Endothelial cell (in vitro differentiated cells): ENCODE measurements at places on chromosomes 6 and 20. TPM values are rescaled to one million over a fixed set of nuclear protein-coding genes. Genes with fewer than 3 reads are reported as not detected.

Gene COX4I2
- total RNA-seq: not detected

Gene CHMP4B
- 117 TPM for total RNA-seq

Gene CLPSL2
- not detected for total RNA-seq

Gene LEMD2
- total RNA-seq: 105 TPM

Gene LINC00237
- not detected for total RNA-seq

Gene PRDM1
- 19.6 TPM for total RNA-seq

Gene FAM229B
- total RNA-seq: 20.9 TPM

Gene MAPK13
- 6.6 TPM for total RNA-seq

Gene PHIP
- total RNA-seq: 42.4 TPM

Gene C6orf132
- total RNA-seq: 0.87 TPM

Gene COL21A1
- 1.2 TPM for total RNA-seq

Gene RAB23
- total RNA-seq: 8.1 TPM

DNA sequence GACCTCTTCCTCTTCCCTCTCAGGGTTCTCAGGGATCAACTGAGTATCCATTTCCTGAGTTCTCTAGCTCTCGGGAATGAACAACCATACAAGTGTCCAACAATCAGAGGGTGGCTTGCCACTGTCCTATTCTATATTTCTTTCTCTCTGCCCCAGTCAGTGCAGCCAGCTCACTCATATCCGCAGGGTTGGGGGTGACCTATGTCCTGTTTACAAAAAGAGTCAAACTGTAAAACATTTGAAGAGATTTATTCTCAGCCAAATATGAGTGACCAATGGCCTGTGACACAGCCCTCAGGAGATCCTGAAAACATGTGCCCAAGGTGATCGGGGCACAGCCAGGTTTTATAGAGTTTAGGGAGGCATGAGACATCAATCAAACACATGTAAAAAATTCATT lies 10.8 kb upstream of the BTN3A2 start:
- DNase-seq: no peak

- no peak for DNase-seq
These were observed 227.4 kb downstream of the TMEM200A start for GRCh38 chr6:130593200-130593599.

DNA sequence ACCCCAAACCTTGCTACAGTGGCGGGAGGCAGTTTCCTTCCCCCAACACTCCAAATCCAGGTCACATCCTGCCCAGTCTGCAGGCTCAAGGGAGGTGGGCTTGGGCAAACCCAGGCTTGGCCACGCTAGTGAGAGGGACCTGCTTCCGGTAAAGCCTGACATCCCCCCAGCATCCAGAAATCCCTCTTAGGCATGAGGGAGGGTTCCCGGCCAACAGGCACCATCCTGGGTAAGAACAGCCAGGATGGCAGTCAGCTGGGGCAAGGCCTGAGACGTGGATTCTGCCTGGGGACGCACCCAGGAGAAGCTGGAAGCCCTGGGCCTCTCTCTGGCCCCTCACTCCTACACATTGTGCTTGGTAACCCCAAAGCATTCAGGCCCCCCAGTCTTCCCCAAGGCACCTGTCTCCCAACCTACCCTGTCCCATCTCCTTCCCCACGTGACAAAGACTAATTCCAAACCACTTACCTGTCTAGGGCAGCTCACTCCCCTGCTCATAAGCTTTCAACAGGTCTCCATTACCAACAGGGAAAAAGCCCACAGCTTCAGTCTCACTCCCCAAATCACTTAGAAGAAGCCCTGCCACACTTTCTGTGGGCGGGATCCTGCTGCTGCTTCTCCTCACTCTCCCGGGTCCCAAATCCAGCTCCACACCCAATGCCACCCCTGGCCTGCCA lies 2.1 kb downstream of the C20orf144 start:
- no peak for DNase-seq

DNA sequence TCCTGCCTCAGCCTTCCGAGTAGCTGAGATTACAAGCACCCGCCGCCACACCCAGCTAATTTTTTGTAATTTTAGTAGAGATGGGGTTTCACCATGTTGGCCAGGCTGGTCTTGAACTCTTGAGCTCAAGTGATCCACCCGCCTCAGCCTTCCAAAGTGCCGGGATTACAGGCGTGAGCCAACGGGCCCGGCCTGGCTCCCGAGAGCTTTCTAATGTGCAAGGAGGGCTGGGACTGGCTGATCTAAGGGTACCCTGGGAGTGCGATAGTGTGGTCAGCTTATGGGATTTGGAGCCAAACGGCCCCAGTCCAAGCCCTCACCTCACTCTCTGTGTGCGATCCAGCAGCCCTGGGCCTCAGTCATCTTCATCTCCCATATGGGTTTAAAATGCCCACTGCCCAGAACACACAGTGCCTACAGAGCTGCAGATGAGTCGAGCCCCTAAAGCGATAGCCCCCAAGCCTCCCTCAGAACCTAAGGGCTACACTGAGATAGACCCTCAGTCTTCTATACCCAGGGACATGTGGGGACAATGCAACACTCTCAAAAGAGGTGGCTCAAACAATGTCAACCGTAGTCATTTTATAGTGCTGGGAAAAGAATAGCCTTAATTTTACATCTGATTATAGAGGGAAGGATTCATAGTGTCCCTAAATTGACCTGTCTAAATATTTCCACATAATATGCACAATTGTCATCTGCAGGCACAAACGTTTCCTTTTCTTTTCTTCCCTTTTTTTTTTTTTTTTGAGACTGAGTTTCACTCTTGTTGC lies 50.1 kb downstream of the SSR1 start:
- no peak for DNase-seq

- DNase-seq: no peak
These were observed 613.5 kb downstream of the C6orf118 start for GRCh38 chr6:164695896-164696295.

GRCh38 chr6:34237316-34237721 lies 646 bp downstream of the HMGA1 start:
- DNase-seq: no peak

GRCh38 chr20:36018208-36018988 lies 50.0 kb downstream of the CNBD2 start:
- DNase-seq: no peak

DNA sequence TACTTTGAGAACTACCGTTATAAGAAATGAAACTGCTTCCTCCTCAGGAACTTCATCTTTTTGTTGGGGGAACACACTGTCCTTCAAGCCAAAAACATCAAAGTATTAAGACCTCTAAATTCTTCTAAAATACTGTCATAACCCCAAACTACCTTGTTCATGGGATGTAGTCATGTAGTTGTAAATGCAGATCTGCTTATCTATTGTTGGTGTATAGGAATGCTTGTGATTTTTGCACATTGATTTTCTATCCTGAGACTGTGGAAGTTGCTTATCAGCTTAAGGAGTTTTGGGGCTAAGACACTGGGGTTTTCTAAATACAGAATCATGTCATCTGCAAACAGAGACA lies 282.9 kb upstream of the RUNX2 start:
- no peak for DNase-seq

GRCh38 chr6:89144354-89144906 lies 1.4 kb upstream of the PM20D2 start:
- no peak for DNase-seq

GRCh38 chr6:64737418-64737817 lies 969.6 kb downstream of the EYS start:
- DNase-seq: no peak

GRCh38 chr6:47792216-47792733 lies 10.4 kb downstream of the OPN5 start:
- DNase-seq: no peak

DNA sequence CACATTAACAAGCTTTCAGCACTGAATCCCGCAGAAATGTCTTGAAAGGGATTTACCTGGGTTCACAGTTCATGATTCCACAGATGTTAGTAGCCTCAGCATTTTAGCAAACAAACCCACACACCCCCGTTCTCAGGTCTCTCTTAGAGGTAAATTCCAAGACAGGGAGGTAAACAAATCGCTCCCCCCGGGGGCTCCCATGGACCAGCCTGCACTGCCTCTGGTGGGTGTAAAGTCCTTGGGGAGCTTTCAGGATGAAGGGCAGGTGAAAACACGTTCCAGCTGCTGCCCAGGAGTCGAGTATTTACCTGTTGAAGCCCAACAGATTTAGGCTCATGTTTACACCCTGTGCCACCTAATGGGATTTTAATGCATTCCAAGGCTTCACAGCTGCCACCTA lies 187.0 kb upstream of the FOXQ1 start:
- no peak for DNase-seq

DNA sequence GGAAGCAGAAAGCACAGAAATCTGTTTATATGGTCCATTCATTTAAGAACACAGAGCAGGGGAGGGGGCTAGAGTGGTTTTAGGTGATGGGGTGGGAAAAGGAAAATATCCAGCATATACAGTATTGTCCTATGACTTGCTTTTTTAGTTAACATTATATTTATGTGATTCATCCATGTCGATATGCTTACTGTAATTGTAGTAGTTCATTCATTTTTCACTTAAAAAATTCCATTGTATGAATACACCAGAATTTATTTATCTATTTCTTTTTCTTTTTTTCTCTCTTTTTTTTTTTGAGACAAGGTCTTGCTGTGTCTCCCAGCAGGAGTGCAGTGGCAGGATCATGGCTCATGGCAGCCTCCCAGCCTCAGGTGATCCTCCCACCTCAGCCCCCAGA lies 9.6 kb upstream of the PRIM2 start:
- no peak for DNase-seq

DNA sequence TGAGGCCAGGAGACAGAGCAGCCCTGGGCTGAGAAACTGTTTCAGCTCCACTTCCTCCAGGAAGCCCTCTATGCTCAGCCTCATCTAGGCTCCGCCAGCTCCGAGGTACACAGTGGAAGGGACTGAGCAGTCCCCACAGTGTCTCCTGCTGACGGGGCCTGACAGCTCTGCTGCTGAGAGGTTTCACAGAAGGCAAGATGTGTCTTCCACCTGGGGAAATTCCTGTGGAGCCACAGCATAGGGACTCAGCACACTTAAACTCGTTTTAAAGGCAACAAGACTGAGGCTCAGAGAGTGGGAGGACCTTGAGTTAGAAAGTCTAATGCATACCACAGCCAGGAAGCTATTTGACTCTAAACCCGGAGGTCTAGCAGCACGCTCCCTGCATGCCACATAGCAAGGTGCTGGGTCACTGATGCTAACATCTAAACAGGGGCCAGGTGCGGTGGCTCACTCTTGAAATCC lies 6.8 kb downstream of the ADA start:
- DNase-seq: no peak

DNA sequence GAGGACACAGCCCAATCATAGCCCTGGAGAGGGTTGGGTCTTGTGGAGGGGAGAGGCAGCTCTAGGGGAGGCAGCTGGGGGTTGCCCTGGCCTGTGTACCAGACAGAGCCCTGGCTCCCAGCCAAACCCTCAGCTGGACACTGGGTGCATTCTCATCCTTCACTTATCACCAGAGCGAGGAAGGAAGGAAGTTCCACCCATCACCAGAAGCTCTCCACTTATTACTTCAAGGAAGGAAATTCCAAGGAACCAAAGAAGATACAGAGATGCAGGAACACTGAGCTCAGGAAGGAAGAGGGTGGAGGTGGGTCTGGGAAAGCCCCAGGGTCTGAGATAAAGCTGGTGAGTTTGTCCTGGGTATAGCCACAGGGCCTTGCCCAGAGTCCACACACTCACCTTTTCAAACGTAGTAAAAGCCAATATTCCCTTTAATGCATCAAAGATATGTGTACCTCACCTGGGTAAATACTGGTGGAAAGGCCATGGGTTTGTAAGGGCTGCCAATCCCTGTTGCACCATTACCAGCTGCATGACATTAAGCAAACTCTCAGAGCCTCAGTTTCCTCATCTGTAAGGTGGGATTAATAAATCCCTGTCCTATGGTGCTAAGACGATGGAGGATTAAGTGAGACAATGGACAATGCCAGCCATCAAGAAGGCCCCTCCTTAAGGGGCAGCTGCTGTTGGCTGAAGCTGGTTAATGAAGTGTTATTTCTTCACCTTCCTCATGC lies 109.7 kb upstream of the NAA20 start:
- DNase-seq: no peak

DNA sequence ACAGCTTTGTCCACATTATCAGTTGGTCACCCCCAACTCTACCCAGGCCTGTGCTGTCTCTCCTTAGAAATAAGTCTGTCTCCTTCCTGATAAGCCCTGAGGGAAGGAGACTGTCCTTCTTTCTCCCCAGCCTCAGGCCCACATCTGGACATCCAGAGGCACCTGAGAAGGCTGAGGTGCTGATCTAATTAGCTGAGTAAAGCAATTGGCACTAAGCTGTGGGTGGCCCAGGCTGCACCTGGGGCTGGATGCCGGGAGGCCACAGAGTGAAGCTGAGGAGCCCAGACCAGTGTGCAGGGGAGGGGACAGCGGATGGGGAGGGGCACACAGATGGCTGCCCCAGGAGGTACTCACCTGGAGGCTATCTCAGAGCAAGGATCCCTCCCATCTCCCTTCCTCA lies 26.2 kb upstream of the BMP7 start:
- no peak for DNase-seq

DNA sequence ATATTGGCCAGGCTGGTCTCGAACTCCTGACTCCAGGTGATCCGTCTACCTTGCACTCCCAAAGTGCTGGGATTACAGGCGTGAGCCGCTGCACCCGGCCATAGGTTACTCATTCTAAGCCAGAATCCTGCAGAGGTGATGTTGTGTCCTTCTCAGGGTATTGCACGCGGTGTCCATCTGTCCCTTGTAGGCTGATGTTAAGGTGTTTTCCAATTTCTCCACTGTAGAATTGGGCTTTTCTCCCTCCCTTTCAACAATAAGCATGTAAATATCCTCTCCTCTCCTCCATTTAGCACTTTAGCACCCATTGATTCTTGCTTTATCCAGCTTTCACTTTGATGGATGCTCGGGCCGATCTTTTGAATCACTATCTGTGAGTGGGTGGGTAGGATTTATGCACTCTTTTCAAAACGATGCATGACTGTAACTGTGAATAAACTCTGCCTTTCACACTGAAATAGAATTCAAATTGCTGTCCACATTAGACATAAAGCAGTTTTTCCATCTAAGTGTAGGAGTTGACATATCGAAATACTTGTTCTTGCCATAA lies 52.6 kb downstream of the ZBTB2 start:
- no peak for DNase-seq

DNA sequence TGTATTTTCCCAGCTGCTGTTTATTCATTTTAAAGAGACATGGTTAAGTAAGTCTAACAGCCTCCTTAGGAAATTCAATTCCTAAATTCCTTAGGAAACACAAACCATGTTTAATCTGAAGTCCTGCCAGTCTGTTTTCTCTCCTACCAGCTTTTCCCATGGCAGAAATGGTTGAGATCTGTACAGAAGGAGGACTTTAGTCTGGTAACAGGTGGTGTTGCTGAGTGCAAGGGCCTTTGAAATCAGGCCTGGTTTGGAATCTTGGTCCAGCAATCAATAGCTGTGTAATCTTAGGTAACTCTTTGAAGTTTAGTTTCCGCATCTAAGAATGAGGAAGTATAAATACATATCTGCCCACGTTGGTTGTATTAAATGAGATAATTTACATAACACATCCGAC lies 232.5 kb downstream of the LAMA2 start:
- no peak for DNase-seq
